Activated naive CD8-positive, alpha-beta T cell treated with anti-CD3 and anti-CD28 coated beads, Interleukin-2, amount 50 U/mL, for 16 hours (primary cell): ENCODE measurements at places on chromosomes 5 and 9.

- no peak for DNase-seq
Measured at GRCh38 chr5:149141957-149142851, 911 bp downstream of the ABLIM3 start.

DNA sequence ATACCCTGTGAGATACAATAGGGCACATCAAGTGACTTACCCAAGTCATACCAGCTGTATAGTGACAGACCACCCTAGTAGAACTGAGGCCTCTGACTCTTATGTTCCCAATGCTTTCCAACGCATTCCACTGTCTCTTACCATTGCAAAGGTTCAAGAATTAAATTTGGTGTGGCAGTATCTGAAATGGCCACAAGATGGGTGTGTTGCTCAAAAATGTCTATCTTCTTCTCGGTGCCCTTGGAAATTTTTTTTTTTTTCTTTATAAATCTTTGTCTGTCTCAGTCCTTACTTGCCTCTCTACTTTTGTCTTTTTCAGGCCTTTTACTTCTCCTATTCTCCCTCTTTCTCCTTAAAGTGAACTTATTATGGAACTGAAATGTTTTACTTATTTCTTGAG is 48.4 kb downstream of the GPR21 start:
- no peak for DNase-seq

DNA sequence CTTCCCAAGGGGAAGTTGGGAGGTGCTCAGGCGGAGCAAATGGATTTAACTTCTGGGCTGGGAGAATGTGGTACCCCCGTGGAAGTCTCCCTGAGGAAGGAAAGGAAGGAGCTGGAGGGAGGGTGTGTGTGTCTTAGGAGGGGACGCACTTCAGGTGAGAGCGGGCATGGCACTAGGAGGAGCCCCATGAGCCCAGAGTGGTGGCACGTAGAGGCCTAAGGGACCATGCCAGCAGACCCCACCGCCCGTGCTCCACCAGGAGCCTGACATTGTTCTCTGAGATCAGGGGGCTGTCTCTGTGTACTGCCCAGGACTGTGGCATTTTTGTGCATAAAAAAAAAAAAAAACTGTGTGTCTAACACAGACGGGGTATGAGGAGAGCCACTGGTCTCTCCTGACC is 18.5 kb upstream of the AHRR start:
- DNase-seq: no peak

DNA sequence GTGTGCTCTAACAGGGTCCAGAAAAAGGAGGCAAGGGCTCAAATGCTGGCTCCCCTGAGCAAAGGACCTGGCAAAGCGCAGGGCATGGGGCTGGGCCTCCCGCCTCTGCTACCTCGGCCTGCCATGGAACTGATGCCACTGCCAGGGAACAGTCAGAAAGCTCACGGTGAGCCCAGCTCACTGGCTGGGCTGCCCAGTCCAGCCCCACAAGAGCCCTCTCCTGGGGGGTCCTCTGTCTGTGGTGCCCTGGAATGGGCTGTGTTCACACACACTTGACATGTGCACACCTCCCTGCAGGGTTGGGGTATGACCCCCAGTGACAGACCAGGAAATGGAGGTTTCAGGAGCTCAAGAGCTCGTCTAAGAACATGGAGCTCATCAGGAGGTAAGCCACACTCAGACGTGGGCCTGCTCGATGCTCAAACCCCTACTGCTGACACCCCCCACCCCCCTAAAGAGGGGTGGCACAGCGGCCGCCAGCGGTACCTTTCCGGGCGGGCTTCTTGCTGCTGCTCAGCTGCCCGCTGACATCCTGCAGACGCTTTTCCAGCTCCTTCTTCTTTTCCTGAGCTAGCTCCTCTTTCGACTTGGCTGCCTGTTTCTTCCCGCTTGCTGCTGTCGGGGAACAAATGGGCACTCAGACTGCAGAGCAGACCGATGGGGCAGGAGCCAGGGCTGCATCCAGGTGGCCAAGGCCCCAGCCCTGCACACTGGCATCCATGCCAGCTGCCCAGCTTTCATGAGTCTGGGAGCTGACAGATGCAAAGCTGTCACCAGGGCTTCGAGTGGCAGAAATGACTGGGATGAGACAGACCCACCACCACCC is 9.1 kb downstream of the BRD3OS start:
- DNase-seq: no peak

DNA sequence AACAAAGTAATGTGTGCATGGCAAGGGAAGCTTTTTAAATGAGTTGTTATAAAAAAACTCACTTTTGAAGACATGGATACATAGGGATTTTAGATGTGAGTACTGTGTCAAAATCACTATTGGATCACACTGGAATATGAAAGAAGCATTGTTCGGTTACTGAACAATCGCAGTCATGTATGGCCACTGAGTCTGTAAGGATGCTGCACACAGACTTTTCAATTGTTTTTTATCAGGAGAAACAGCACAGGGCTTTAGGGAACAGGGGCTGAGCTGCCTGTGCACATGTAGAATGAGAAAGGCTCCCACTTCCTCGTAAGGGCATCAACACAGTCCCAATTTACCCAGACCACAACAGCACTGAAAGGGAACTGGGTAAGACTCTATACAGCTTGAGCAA is 1333.9 kb upstream of the DMAC1 start:
- no peak for DNase-seq

- no peak for DNase-seq
Measured at GRCh38 chr5:116520771-116521170, 53.9 kb downstream of the SEMA6A start.

- DNase-seq: no peak
Measured at GRCh38 chr9:108290839-108291585, 564.8 kb downstream of the ACTL7B start.

GRCh38 chr5:157941616-157942015 is 82.7 kb upstream of the CLINT1 start:
- DNase-seq: no peak

DNA sequence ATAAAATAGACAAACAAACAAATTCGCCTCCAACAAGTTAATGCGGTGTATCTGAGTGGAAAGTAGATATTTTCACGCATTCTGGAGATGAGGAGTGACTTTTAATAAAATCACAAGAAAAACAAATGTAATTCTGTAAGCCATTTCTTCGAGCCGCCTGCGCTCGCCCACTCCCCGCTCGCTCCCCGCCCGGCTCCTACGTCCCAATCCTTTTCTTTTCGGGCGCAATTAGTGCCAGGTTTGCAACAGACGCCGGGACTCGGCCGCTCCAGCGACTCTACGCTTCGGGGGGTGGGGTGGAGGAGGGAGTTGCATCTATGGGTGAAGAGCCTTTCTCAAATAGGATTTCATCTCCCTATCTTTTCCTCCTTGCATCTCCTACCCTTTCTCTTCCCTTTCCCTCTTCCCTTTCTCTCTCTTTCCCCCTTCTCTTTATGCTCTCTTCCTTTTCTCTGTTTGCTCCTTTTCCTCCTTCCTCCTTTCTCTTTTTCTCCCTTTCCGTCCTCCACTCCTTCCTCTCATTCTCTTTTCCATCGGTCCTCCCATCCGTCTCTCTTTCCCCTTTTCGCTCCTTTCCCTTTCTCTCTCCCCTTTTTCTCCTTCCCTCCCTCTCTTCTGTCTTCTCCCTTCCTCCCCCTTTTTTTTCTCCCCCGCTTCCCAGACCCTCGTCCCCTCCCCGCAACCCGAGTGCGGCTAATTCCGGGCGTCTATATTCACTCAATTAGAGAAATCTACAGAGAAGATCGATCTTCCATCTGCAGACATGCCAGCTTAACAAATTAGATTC is 6.1 kb upstream of the OTP start:
- DNase-seq: no peak

DNA sequence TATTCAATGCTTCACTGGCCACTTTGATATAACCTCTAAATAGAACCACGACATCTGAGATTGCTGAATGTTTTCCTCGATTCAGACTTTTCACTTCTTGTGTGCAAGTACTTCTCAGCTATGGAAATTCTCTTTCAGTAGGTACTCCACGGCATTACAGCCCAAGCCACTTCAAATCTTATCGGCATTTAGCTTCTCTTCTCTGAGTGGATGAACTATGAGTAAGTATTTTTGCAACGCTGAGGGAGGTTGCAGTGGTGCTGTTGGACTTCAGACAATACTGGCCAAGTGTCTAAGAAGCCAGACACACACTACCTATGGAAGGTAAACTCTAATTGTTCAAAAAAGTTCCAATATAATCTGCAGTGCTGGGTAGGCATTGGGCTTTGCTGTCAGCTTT is 60.1 kb downstream of the FBN2 start:
- no peak for DNase-seq

DNA sequence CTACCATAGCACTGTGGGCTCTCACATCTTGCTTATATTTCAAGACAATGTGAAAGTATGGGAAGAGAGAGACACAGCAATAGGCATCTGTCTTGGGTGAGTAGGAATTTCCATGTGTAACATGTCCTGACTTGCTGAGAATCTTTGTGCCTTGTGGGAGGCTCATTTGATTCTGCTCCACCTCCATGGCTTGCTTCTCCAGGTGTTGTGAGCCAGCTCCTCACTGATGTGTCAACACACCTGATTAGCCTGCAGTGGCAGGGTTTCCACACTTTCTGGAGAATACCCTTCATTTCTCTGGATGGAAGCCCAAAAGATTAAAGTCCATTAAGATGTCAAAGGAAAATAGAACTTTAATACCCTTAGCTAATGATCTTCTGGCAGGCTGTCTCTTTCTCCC is 613.6 kb downstream of the ZNF608 start:
- no peak for DNase-seq

- no peak for DNase-seq
Measured at GRCh38 chr9:121557581-121558447, 58.2 kb upstream of the GGTA1 start.

DNA sequence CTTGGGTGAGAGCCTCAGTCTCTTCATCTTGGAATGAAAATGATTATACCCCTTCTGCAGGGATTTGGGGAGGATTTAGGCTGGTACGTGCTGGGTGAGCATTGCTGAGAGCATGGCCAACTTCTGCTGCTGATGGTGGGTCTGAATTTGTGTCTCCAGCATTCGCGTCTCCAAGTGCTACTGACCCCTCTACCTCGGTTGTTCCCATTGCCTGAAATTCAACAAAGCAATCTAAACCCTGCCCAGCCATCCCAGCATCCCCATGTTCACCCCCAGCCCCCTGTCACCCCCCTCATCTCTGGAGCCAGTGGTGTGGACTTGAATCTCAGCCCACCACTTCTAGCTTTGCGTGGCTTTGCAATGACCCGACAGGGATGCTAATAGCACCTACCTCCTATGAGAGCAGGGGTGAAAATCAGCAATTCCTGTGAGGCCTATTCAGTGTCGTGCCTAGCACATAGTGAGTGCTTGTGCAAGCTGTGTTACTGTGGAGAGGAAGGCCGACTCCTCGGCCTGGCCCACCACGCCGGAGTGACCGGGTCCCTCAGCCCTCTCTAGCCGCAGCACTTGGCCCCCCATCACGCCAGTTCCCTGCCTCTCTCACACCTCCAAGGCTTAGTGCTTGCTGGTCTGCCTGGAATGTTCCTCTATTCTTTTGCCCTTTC is 43.4 kb upstream of the SH3PXD2B start:
- no peak for DNase-seq

DNA sequence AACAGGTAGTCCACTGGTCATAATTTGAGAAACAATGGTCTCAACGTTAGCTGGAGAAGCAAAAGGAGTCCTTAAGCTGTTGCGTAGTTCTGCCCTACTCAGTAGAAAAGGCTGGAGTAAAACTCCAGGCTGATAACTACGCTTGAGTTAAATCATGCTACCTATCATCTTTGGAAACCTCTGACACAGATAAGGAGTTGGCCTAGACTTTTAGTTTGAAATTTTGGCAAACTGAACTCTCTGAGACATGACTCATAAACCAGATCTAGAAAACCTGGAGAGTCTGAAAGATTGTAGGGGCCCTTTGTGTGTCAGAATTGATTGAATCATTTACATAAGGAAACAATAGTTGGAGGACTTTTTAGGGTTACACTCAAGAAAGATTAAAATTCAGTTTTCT is 26.3 kb downstream of the NMUR2 start:
- no peak for DNase-seq

GRCh38 chr5:139634028-139634325 is 14.2 kb upstream of the CXXC5 start:
- DNase-seq: no peak

DNA sequence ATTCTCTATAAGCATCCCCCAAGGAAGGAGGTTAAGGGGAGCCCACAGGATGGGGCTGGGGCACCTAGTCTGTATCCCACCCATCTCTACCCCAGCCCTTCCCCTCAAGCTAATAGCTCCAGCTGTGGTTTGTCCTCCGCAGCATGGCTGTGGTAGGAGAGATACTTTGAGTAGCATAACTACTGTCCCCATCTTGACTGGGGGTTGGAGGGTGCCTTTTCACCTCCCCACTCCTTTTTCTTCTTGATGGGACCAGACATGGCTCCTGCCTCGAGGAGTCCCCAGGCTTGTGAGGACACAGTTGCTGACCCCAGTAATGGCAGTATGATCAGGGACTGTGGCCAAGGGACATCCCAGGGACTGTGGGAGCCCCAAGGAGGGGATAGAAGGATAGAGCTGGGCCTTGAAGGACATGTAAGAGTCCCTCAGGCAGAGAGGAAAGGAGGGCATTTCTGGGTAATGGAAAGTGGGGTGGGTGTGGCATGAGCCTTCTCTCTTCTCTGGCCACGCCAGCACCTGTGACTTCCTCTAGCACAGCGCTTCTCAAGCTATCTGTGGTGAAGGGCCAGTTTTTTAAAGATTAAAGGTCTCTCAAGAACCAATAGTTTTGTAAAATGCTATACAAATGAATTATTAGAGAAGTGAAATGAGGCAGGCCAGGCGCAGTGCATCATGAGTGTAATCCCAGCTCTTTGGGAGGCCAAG is 14.0 kb downstream of the OLFML2A start:
- DNase-seq: no peak

DNA sequence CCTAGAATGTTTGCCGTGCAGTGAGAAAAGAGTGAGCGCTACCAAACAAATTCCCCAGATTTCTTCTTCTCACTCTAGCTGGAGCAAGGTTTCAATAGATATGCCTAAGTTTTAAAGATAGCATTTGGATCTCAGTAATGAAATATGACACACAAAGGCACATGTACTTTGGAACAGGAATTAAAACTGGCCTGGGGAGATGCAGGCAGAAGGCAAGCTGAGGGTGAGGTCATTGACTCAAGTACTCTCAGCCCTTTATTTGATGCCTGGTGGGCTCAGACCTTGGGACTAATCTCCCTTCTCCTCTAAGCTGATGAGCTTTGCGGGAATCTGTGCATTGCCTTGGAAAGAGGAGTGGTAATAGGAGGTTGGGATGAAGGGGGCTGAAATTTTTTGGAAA is 323.3 kb upstream of the SLC30A5 start:
- DNase-seq: no peak

DNA sequence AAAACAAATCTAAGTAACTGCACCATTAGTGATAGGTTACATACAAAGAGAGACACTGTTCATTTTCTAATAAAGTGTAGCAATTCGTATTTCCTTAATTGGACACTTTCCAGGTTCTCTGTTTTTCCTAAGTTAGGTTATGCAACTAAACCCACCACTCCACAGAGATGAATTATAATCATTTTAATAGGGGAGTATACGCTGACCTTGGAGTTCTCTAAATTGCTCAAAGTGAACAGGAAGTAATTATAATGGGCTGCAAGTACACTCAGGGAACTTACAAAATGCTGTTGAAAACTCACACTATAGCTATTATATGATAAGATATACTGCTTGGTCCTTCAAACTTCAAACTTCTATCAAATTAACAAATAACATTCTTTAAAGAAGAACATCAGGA is 18.2 kb upstream of the ADCY2 start:
- DNase-seq: no peak

- no peak for DNase-seq
Measured at GRCh38 chr9:89985068-89985467, 380.3 kb downstream of the GADD45G start.

- DNase-seq: no peak
Measured at GRCh38 chr9:98502976-98503325, 205.8 kb downstream of the GABBR2 start.

- DNase-seq: no peak
Measured at GRCh38 chr9:133074111-133074651, 12.4 kb downstream of the CEL start.
